ENCODE measurements at places on chromosomes 16 and 17.
A peak's percentile ranks its signal among the peaks of the same experiment; 100 is the strongest.

GRCh38 chr17:2282297-2282873 lies 21.2 kb downstream of the SMG6 start:
- peak; percentile 72 for DNase-seq

DNA sequence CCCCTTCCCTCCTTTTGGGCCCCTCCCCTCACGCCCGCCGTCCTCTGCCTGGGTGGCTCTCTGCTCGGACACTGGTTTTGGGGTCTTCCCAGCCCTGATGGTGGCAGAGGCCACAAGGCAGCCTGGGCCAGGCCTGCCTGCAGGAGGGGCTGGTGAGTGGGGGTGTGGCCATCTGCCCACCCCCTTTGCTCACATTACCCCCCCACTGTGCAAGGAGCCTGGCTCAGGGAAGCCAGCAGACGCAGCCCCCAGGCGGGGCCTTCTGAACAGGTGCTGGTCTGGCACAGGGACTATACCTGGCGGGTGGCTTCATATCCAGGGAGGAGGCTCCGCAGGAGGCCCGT lies 10.7 kb upstream of the ZFPM1 start:
- no peak for DNase-seq

GRCh38 chr16:15398618-15399316 lies 3.2 kb downstream of the MPV17L start:
- no peak for DNase-seq

DNA sequence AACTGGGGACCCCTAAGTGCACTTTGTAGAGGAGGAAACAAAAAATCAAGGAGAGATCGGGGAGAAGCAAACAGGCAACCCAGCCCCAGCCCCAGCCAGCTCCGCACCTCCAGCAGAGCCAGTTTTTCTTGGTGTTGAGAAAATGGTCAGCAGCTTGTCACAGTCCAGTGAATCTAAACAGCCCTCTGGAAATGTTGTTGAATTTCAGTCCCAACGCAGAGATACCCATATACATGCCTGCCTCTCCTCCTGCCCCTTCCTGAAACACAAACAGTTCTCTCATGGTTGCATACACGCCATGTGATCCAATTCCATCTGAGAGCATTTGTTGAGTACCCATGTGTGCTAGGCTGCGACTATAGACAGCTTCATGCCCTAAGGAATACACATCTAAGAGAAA lies 42.4 kb upstream of the LHX1 start:
- no peak for DNase-seq

- DNase-seq = no peak
These were observed 5.3 kb upstream of the RPRML start for GRCh38 chr17:46984341-46984740.

DNA sequence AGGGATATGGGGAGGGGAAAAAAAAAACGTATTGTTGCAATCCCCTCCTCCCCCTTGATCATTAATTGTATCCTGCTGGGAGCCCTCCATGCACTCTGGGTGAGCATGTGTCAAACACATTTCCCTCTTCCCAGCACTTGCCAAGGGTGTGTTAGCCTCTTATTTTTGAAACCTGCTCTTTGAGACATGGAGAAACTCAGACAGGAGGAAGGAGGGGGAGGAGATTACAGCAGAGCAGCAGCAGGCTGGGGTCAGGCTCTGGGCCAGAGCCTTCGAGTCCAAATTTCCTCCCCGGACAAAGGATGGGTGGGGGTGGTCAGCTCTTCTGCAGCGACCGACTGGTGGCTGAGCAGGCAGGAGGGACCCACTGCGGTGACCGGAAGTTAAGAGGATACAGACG lies 64.7 kb downstream of the SOX9 start:
- DNase-seq = peak; percentile 57

DNA sequence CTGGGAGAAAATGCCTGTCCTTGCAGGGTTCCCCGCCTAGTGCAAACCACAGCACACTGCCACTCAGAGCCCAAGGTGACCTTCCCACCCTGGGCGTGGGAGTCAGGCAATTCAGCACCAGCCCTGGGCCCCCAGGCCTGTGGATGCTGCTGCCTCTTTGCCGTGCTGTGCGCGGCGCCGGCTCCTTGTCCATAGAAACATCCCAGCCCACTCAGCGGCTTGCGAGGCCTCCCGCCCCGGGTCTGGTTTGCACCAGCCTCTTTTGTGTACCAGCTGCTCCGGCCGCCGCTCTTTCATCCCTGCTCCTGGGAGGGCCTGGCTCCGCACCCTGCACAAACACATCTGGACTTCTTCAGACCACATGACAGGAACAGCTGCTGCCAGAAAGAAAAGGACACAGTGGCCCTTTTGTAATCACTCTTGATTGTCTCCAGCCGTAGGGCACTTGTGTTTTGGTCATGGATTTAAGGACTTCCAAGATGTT lies 75.4 kb upstream of the SDK2 start:
- DNase-seq = peak; percentile 24

DNA sequence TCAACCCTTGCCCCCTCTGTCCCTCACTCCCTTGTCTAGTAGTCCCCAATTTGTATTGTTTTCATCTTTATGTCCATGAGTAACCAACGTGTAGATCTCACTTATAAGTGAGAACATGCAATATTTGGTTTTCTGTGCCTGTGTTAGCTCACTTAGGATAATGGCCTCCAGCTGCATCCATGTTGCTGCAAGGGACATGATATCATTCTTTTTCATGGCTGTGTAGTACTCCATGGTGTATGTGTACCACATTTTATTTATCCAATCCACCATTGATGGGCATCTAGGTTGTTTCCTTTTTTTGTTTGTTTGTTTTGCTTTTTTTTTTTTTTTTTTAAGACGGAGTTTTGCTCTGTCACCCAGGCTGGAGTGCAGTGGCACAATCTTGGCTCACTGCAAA lies 63.0 kb upstream of the HS3ST4 start:
- DNase-seq = no peak

- DNase-seq = no peak
These were observed 94.8 kb upstream of the DNAH17 start for GRCh38 chr17:78672005-78672404.

- no peak for DNase-seq
These were observed 34.7 kb upstream of the POLR3E start for GRCh38 chr16:22262460-22262859.

GRCh38 chr16:1222553-1223354 lies 2.3 kb downstream of the TPSG1 start:
- DNase-seq = no peak

- no peak for DNase-seq
These were observed 17.9 kb upstream of the SNTB2 start for GRCh38 chr16:69169051-69169450.

GRCh38 chr17:6135996-6136395 lies 65.8 kb downstream of the WSCD1 start:
- no peak for DNase-seq

DNA sequence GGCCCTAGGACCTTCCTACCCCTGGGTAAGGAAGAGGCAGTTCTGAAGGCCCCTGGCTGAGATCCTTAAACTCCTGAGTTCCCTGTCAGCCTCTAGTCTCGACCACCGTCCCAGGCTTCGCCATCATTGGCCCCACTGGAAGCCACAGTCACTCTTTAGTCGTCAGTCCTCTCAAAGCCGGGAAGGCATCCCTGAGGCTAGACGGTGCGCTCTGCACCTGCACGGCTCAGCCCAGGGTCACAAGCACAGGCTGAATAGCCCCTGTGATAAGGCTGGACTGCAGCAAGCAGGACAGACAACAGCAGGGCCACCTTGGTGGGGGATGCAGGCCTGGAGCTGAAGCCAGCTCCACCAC lies 3.3 kb upstream of the HEXIM1 start:
- DNase-seq = no peak

DNA sequence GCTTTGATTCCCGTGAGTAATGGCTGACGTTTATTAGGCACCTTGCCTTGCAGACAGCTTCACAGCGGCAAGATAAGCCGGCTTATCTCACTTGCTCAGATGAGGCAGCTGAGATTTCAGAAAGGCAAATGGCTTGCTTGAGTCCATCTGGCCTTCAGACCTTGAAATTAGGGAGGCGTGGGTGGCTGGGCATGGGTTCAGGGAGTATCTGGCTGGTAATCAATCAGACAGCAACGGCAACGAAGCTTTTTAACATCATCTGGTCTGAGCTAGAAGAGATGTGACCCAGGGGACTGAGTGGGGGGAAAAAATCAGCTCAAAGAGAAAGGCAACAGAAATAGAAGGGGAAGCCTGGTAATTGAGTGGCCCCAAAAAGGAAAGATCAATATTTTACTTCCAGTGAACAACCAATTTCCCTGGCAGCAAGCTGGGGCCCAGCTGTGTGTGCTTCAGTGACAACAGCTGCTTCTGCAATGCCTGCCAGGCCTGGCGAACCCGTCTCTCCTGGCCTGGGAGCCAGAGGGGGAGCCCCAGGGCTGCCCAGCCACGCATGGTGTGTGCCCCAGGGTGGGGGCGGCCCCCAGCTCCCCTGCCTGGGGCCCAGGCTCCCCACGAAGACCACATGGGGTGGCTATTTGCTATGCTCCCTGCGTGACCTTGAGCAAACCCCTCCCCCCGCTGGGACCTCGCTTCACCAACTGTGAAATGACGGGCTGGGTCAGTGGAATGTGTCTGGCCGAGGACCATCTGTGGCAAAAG lies 34.0 kb downstream of the RAB11FIP4 start:
- peak; percentile 46 for DNase-seq

- no peak for DNase-seq
These were observed 670.1 kb upstream of the C16orf82 start for GRCh38 chr16:26396511-26397235.

GRCh38 chr16:81891736-81892364 lies 112.8 kb downstream of the PLCG2 start:
- no peak for DNase-seq

DNA sequence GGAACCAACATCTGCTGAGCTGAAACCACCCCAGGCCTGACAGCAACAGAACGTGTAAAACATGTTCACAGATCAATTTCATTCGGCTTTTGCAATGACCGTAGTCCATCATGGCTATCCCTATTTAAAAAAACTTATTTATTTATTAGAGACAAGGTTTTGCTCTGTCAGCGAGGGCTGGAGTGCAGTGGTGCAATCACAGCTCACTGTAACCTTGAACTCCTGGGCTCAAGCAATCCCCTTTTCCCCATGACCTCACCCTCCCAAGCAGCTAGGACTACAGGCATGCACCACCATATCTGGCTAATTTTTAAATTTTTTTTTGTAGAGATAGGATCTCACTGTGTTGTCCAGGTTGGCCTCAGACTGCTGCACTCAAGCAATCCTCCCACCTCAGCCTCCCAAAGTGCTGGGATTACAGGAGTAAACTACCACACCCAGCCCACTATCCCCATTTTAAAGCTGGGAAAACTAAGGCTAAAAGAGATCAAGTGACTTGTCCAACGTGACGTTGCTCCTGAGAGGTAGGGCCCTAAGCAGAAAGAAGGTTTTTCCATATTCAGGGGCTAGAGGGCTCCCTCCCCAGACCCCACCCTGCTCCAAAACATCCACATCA lies 77.7 kb downstream of the MYH11 start:
- no peak for DNase-seq

GRCh38 chr16:86680162-86680561 lies 101.8 kb downstream of the FOXL1 start:
- DNase-seq = no peak

DNA sequence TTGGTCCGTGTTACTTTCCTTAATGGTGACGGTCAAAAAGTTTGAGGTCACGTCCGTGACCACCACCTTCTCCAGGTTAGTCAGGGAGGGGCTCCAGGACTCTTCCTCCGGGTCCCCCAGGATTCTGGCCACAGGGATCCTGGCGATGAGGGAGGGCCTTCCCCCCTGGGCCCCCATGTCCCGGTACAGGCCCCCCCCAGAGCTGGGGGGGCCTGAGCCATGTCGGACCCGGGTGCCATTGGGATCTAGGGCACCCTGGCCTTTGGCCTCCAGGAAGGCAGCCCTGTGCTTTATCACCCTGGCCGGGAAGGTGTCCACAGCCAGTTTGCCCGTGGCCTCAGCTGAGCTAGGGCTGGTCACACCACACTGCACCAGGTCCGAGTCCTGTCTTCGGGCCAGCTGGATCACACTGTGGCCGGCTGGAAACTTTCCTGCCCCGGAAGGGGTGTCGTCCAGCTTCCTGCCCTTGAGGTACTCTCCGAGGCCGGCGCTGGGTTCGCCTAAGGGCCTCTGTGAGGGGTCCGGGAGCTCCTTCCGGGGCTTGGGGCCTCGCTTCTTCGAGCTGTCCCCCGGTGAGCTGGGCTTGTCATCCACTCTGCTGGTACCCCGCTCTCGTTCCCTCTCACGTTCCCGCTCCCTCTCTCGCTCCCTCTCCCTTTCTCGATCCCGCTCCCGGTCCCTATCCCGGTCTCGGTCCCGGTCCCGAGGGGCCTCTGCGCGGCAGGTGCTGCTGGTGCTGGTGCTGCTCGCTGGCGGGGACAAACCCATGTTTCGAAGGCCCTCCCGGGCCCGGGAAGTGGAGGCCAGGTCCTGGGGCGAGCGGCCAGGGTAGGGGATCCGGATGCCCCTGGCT lies 2.0 kb downstream of the CBX8 start:
- no peak for DNase-seq

- DNase-seq = no peak
These were observed 12.5 kb downstream of the TLCD2 start for GRCh38 chr17:1697681-1698080.

All from muscle of arm (tissue), 14 donors.